ENCODE measurements at places on chromosomes 1 and 21.

GRCh38 chr1:48016515-48016914 lies 19.3 kb upstream of the TRABD2B start:
- no peak for DNase-seq

- no peak for DNase-seq
These were observed 11.9 kb upstream of the CCN1 start for GRCh38 chr1:85568660-85569059.

GRCh38 chr1:4146614-4147013 lies 246.5 kb upstream of the C1orf174 start:
- no peak for DNase-seq

DNA sequence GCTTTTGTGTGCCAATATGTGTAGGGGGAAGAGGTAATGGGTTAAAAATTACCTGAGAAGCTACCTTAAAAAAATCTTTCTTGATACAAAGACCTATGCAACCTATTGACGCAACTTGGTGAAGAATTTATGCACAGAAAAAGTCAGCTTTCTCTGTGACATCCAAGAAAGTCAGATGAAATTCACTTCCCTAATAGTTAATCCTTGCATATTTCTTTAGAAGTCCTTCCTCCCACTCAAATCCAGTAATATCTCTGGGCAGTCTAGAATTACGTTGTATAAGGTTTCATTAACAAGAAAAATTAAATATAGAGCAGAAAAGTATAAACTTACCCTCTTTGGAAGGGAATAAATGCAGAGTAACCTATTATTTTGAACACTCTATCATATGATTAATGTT lies 2.9 kb downstream of the UBAP2L start:
- no peak for DNase-seq

DNA sequence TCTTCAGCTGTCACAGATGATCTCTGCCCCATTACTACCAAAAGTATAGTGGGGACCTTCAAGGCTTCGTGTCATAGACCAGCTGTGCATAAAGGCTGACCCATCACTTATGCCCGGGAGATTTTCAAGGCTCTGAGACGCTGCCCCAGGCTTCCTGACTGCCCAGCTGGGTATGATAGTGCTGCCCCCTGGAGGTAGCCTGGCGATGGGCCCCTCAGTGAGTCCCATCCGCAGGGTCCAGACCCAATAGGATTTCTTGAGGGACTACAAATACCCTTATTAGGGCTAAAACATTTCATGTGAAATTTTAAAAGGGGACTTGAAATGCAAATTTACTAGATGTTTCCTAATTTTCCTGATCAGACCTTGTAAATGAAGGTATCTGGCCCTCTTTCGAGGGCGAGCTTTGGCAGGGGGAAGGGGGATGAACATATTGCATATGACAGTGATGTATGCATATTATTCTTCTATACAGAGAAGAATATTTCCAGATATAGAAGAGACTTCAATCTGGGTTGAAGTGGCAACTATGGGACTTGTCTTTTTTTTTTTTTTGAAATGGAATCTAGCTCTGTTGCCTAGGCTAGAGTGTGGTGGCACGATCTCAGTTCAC lies 11.7 kb upstream of the FCMR start:
- no peak for DNase-seq

- DNase-seq: no peak
These were observed 158.0 kb downstream of the CLIC6 start for GRCh38 chr21:34826836-34827235.

- DNase-seq: no peak
These were observed 194.9 kb downstream of the HIVEP3 start for GRCh38 chr1:41723786-41724185.

- DNase-seq: no peak
These were observed 1119.5 kb downstream of the PLA2G4A start for GRCh38 chr1:187948170-187948794.

DNA sequence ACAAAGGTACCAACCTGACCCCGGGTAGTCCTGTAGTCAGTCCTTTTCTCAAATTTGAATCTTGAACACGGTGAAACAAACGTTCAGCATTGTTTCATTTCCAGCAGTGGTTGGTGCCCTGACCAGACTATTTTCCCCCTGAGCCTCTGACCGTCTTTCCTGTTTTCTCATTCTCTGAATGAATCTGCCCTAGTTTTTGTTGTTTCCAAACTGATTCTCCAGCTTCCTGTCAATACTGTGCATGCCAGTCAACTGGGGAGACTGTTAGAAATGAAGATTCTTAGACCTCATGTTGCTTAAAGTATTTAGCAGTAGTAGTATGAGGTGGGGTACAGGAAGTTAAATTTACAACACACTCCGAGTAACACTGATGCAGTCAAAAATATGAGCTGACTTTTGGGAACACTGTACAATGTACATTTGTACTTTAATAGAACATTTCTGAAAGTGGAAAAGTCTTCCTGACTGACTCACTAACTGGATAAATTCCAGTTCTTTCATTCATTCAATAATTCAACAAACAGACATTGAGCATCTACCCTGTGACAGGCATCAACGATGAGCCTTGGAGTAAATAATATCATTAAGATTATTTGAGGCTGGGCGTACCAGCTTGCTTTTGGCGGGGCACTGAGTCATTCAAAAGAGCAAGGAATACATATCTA lies 26.0 kb upstream of the ZRANB2 start:
- no peak for DNase-seq

DNA sequence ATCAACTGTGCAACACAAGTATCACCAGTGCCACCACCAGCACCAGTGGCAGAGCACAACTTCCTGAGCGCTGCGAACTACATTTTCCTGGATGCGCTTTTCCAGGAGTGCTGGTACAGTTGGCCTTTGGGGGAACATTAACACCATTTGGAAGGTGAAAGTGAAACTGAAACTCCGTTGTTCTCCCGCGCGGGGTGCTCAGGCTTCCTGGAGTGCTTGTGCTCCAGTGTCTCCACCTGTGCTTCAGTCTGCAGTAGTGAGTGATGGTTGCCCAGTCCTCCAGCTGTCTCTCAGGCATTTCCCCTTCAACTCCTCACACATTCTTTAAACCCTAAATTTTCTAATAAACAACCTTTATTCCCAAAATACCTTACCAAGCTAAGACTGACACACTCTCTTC lies 187.8 kb downstream of the LRRIQ3 start:
- DNase-seq: no peak

GRCh38 chr1:39061951-39062350 lies 35.8 kb downstream of the NDUFS5 start:
- no peak for DNase-seq

DNA sequence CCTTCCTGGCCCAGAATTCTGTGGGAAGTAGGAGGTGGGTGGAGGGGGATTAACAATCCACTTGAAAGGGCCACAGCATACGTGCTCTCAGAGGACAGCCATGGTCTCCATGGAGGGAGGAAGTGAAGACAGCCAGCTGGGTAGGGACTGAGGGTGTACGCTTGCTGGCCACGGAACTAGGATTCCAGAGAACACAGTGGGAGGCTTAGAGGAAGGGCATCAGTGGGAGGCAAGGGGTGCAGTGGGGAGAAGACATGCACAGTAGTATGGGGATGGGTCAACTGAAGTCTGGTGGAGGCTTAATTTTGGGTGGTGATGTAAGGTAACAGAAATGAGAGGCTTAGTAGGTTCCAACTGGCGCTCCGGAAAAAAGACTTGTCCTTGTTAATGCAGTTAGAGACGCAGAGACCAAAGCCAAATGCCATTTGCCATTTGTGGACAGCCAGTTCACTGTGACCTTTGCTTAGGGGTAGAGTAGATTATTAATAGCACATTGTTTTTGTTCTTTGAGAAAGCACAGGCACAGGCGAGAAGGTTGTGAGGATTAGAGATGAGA lies 103.0 kb downstream of the ZSCAN20 start:
- DNase-seq: no peak

GRCh38 chr1:22806584-22806983 lies 95.9 kb downstream of the EPHB2 start:
- DNase-seq: peak; percentile 77

DNA sequence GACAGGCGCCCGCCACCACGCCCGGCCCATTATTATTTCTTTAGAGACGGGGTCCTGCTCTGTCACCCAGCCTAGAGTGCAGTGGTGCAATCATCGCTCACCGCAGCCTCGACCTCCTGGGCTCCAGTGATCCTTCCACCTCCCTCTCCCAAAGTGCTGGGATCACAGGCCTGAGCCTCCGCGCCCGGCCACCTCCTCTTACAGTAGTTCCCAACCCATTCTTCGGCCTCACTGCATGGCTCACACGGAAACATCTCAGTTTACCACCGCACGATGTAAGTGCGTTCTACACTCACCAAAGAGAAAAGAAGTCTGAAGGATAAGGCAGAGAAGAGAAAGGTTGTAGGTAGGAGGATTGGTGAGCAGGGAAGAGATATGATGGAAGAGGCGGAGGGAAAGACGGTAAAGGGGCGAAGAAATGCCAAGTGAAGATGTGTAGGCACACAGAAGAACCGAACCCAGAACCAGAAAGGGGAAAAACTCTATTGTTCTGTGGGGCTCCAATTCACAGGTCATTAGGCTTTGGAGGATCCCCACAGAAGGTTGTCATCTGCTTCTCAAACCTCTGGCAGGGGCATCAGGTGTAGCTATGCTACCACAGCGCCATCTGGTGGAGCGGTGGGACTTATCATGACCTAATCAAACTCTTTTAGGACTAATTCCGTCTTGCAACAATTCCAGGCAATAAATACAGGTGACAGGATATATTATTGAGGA lies 504.2 kb downstream of the SMYD3 start:
- peak; percentile 76 for DNase-seq

- DNase-seq: no peak
These were observed 253.1 kb downstream of the OMA1 start for GRCh38 chr1:58293388-58293787.

DNA sequence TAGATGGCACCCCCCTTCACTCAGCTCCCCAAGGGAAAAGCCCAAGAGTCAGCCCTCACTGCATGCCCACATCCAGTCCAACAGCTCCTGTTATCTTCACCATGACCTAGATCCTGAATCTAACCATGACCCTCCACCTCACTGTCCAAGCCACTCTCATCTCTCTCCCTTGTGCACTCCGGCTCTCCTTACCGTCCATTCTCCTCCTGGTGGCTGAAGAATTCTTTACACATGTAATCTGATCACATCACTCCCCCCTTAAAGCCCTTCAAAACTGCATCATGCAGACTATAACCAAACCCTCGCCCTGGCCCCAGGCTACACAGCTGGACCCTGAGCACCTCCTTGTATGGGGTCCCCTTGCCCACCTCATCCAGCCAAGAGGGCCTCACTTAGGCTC lies 14.0 kb upstream of the PAQR7 start:
- DNase-seq: no peak

GRCh38 chr1:16077406-16078245 lies 4.2 kb upstream of the FAM131C start:
- DNase-seq: no peak

DNA sequence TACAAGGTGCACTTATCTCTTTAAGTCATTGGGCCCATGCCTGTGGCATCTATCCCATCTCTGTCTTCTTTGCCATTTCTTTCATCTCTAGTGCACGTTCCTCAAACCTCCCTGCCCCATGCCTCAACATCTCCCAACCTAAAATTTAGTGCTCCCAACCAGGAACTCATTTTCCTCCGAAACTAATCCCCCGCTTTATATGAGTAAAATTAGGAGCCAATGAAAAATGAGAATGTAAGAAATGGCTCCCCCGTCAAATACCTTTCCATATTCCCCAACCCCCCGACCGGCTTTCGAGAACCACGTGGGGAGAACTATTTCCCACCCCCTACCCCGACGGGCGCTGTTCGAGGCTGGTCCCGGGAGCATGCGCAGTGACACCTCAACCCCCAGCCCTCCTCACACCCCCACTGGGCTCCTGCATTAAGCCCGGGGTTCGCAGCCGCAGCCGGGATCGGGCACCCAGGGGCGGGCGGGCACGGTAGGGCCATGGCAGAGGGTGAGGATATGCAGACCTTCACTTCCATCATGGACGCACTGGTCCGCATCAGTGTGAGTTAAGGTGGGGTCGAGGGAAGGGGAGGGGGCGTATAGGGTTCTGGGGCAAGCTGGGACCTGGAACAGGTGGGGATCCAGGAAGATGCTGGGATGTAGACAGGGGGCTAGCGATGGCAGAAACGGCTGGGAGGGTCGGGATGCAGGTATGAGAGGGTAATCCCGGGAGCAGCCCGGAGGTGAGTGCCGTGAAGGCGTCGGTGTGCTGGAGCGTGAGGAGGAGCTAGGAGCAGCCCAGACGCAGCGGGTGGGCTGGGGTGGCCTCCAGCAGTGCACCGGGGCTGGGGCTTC lies at the start of gene TRIM46:
Gene TRIM46, plus strand, starts transcription at position 372 of the 846 bp plus-strand sequence. Its CDS starts 118 bp downstream, at position 490.
- peak; percentile 87 for DNase-seq

- DNase-seq: no peak
These were observed 9.2 kb downstream of the VASH2 start for GRCh38 chr1:212959266-212960220.

GRCh38 chr1:213572912-213573647 lies 414.7 kb upstream of the PROX1 start:
- no peak for DNase-seq

DNA sequence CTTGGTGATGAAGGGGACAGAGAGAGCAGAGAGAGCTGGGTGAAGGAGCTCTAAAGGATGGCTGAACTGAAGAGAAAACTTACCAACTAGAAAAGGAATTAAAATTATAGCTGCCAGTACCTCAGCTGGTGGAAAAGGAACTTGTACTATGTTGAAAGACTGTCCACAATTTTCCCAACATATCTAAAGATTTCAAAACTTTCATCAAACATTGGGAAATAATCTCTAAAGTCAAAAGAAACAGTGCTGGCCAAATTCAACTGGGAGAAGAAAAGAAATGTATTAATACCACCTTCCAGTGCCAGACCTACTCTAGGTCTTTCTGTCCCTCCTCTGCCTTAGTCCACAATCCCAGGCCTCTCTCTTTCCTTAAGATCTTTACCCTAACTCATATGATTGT lies 6.1 kb downstream of the SMG5 start:
- no peak for DNase-seq

DNA sequence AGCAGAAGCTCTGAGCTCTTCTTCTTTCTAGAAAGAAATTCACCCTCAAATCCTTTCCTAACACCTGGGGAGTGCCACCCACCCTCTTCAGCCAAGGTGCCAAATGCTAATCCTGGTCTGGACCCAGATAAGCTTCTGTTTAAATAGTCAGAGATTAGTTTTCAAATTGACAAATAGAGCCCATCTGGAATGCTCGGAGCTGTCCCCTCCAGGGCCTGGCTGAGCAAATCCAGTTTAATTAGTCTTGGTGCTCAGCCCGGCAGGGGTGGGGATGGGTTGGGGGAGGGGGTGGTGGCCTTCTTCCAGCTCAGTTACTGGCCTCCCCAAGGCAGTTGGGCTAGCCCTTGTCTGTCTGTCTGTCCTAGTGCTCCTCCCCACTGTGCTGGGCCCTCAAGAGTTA lies 269.5 kb downstream of the GRIK3 start:
- DNase-seq: no peak

DNA sequence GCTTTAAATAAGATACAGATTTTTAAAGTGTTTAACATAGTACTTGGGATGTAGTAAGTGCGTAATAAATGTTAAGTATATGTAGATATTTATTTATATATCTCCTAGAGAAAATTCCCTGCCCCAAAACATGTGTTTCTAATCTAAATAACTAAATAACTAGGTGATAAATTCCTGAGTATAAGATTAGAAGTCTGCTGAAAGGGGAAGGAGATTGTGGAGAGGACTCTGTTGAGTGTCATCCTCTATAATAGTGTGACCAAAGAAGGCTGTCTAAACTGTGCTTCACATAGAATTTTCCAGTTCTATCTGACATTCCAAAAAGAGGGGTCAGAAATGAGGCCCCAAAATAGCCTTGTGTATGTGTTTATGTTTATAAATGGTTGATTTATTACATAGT lies 590.5 kb upstream of the ADAMTS5 start:
- DNase-seq: no peak

GRCh38 chr1:172351754-172352161 lies 68.7 kb upstream of the C1orf105 start:
- no peak for DNase-seq

Data from head of caudate nucleus (tissue), 42 donors.